Right renal pelvis (tissue), 4 donors: ENCODE measurements at places on chromosomes 4 and X.

- no peak for DNase-seq
These were observed 5.4 kb downstream of the MEPE start for GRCh38 chr4:87838205-87838604.

DNA sequence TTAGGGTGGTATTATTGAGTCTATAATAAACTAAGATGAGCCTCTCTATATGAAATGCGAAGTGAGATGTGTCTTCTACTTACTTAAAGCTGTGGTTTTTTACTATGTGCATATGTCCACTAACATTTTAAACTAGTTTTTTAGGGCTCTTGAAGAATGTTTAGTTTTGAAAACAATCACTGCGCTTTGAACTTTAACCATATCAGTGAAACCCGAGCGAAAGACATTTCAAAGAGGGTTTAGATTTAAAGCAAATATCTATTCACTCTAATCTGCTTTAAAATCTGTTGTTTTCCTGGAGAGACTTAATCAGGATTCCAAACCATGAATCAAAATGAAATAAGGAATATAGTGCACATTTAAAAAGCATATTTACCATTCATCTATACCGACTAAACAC, 24.8 kb upstream of the SLC7A11 start:
- no peak for DNase-seq

DNA sequence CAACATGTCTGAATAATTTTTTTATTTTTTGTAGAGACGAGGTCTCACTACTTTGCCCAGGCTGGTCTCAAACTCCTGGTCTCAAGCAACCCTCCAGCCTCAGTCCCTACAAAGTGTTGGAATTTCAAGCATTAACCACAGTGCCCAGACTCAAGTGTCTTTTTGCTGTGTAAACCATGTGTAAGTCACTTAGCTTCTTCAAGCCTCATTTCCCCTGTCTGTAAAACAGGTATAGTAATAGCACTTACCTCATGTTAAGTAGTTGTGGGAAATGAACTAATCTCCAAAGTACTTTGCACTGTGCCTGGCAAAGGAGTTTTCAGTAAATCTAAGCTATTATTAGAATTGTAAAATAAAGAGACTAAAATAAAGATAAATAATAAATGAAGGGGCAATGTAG, 35.7 kb downstream of the STBD1 start:
- DNase-seq = no peak

DNA sequence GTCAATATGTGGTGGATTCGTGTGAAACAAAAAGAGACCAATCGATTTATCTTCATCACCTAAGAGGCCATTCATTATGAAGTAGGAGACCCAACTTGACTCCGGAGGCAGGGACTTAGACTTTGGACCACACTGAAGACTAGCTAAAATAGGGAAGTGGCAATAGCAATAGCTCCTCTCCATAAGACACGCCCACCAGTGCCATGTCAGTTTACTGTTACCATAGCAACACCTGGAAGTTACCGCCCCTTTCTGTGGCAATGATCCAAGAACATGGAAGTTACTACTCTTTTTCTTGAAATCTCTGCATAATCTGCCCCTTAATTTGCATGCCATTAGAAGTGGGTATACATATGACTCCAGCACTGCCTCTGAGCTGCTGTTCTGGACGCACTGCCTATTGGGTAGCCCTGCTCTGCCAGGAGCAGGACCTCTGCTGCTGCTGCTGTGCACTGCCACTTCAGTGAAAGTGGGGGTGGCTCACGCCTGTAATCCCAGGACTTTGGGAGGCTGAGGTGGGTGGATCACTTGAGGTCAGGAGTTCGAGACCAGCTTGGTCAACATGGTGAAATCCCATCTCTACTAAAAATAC, 163.2 kb downstream of the PRKX start:
- no peak for DNase-seq

- no peak for DNase-seq
These were observed 94.7 kb upstream of the NAP1L5 start for GRCh38 chr4:88792268-88792781.

DNA sequence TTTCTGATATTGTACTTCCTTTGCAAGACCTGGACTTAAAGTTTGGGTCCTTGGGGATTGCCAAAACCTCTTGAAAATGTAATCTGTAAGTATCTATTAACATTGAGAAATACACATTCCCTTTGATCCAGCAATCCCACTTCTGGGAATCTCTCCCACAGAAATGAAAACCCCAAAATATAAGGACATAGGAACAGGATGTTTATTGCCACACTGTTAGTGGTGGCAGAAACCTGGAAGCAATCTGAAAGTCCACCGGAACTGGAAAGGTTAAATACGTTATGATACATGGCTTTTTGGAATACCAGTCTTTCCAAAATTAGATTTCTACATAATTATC, 71.2 kb upstream of the STX18 start:
- no peak for DNase-seq

DNA sequence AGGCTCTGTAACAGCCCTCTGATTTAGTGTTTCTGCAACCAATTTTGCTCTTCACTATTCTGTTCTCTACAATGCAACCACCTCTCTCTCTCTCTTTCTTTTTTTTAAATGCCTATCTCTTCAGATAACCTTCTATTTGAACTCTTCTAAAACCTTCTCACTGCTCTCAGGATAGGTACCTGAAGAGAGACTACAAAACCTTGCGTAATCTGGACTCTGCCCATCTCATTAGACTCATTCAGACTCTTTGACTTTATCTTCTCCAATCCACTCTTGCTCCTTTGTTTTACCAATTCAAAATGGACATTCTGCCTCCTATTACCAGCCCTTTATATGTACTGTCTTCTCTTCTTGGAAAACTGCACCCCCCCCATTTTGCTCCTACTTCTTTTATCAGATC, 291.6 kb downstream of the CAMK2D start:
- DNase-seq = no peak

DNA sequence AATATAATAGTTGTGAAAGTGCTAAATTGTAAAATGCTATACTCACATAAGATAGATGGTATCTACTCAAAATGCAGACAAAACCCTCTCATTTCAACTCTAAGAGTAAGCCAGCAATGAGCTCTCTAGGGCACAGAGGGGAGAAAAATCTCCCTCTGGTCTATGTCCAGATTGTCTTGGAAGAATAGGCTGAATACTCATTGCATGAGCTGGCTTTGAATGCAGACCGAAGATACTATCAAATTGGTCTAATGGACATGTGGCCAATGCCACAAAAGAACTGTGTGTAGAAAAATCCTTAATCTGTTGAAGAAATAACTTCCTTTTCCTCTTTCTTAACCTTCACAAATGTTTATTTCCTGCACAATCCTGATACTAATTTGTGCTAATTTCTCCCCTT, 3.5 kb downstream of the ZXDA start:
- DNase-seq = no peak

- DNase-seq = no peak
These were observed 226.1 kb downstream of the COX18 start for GRCh38 chr4:72843466-72843865.

DNA sequence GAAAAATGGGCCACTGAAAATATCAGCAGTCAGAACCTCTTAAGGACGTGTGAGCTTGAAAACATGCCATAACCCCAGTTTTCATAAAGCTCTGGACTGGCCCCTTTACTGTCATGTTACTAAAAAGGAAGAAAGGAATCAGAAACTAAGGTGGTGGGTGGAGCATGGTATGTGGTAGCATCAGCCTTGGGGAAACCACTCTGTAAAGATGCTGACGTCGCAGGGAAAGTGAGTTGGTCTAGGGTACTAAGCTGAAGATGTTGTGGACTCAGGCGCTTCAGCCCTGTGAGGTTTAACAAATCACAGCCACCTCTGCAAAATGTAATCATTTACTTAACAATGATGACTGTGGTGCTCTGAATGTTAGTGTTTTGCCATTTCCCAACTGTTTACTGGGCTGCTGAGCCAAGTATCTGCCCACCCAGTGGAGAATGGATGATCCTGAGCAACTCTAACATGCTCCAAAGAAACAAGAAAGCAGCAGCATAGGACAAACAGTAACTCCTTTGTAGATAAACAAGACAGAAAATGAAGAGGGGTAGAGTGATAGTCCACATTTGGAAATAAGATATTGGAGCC, 33.4 kb downstream of the C4orf54 start:
- no peak for DNase-seq

GRCh38 chrX:1249101-1249887, 19.3 kb upstream of the CSF2RA start:
- DNase-seq = no peak

- no peak for DNase-seq
These were observed 99.0 kb upstream of the MAML3 start for GRCh38 chr4:140252742-140253555.

GRCh38 chr4:8911316-8912088, 39.9 kb upstream of the HMX1 start:
- no peak for DNase-seq

- DNase-seq = no peak
These were observed 7.0 kb downstream of the JAKMIP1 start for GRCh38 chr4:6193399-6193798.

- peak; percentile 57 for DNase-seq
These were observed 26.9 kb downstream of the AFF1 start for GRCh38 chr4:86961605-86962295.

DNA sequence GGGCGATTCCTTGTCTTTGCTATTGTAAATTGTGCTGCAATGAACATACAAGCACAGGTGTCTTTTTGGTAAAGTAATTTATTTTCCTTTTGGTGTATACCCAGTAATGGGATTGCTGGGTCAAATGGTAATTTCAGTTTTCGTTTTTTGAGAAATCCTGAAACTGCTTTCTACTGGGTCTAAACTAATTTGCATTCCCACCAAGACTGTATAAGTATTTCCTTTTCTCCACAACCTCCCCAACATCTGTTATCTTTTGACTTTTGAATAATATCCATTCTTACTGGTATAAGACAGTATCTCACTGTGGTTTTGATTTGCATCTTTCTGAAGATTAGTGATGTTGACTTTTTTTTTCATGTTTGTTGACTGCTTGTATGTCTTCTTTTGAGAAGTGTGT, 2506.0 kb downstream of the PCDH7 start:
- DNase-seq = no peak

- no peak for DNase-seq
These were observed 19.7 kb upstream of the MTM1 start for GRCh38 chrX:150548684-150549083.

- no peak for DNase-seq
These were observed 132.1 kb upstream of the CXCL13 start for GRCh38 chr4:77473509-77473908.

DNA sequence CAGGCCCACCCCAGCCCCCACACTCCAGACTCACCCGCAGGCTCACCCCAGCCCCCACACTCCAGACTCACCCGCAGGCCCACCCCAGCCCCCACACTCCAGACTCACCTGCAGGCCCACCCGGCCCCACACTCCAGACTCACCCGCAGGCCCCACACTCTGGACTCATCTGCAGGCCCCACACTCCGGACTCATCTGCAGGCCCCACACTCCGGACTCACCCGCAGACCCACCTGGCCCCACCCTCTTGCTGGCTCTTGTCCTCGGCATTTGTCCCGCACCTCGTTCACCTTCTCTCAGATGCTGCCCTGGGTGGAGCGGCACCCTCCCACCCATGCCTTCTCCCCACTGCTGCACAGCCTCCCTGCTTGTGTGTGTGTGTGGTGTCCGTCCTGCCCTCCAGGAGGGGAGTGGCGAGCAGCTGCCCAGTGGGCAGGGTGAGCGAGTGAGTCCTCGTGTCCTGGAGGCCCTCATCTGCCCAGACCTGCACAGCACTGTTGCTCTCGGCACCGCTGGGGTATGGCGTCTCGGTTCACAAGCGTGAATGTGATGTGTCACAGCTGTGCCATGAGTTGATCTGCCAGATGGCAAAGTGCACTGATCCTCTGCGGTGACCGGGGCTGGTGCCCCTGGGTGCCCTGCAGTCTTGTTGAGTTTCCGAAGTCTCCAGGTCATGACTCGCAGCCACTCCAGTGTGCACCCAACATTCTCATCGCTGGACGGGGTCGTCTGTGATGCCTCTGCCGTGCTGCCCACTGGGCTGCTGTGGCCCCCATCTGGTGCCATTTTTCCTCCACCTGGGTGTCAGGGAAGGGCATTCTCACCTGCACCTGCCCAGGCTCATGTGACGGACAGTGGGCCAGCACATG, 27.7 kb downstream of the MAEA start:
- no peak for DNase-seq

DNA sequence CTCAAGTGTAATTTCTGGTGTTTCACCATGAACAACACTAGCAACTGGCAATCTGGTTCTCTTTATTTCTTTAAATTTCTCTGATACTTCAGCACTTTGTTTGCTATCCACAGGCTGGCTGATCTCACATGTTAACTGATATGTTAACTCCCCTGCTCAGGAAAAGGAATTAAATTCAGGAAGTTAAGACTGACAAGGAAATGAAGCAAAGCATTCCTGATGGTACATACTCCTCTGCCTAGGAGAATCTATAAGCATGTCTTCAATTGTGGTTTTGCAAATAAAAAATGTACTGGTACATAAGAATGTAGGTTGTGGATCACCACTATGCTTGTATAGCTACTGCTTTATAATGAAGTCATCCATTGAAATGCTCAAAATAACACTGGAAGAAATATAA, 1119.2 kb upstream of the INTU start:
- no peak for DNase-seq

DNA sequence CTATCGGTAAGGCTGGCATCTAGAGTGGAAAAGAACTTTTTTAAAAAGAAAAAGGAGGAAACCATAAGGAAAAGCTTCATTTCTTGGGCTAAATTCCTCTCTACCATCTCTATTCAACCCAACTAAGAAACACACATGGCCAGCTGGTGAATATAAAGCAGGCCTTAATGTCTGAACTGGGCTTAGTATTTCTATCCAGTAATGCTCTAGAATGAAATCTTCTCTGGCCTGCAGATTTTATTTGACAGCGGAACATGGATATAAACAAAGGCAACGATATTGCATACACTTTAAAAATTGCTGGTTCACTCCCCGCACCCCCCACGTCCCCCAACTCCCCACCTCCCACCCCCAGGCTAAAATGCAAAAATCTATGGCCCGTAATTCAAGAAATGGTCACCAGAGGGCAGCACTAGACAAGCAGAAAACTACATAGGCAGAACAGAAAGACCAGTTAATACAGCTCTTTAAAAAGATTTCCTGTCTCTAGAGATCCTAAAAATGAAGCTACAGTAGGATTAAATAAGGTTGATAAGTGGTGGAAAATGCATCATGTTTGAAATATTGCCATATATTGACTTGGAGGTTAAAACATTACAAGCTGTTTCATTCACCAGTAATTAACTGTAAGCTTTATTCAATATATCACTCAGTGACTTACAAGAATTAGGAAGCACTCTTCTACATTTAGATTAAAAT, 155.2 kb upstream of the GALNT7 start:
- peak; percentile 44 for DNase-seq

GRCh38 chrX:44667771-44668170, 125.1 kb upstream of the FUNDC1 start:
- DNase-seq = no peak

DNA sequence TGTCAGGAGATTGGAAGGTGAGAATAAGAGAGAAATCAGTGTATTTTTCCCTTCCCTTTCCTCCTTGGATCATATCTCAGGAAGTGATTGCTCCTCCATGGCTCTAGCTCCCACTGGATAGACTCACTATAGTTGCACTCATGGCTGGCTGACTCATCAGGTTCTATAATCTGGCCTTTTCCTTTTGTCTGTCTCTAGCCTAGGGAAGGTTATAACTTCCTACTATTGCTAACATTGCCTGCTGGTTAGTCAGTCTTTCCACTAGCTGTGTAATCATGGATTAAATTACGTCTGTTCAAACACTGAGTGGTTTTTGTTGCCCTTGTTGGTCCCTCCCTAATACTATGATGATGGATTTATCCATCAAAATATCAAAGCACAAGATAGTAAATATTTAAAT, 195.5 kb upstream of the VEGFC start:
- DNase-seq = no peak

GRCh38 chr4:152304220-152304619, 231.7 kb downstream of the FBXW7 start:
- DNase-seq = no peak
